ENCODE measurements at places on chromosomes 12 and 14. TPM values are rescaled to one million over a fixed set of nuclear protein-coding genes. Genes with fewer than 3 reads are reported as not detected.

- H3K4me3 ChIP-seq, result no peak overlapping the region
- H3K27ac ChIP-seq, result no peak overlapping the region
- H3K4me1 ChIP-seq, result peaks cover 22% of the 10 kb centered on the region
- H3K36me3 ChIP-seq, result no peaks in the 10 kb centered on the region
- no peaks in the 10 kb centered on the region for H3K27me3 ChIP-seq
Measured at GRCh38 chr14:71165121-71166031, 258.1 kb downstream of the PCNX1 start.

GRCh38 chr12:117350140-117350539, 11.3 kb downstream of the NOS1 start:
- no peaks in the 10 kb centered on the region for H3K36me3 ChIP-seq
- H3K4me1 ChIP-seq, result no peaks in the 10 kb centered on the region
- H3K27me3 ChIP-seq, result peaks cover 4% of the 10 kb centered on the region
- no peak overlapping the region for H3K4me3 ChIP-seq
- DNase-seq, result no peak

GRCh38 chr14:31124197-31124596, 83.4 kb downstream of the HECTD1 start:
- DNase-seq, result peak; percentile 78
- no peaks in the 10 kb centered on the region for H3K27me3 ChIP-seq
- H3K27ac ChIP-seq, result peak overlapping the region; percentile 39
- H3K36me3 ChIP-seq, result peaks cover 38% of the 10 kb centered on the region
- peaks cover 32% of the 10 kb centered on the region for H3K4me1 ChIP-seq
- H3K4me3 ChIP-seq, result peak overlapping the region; percentile 12

DNA sequence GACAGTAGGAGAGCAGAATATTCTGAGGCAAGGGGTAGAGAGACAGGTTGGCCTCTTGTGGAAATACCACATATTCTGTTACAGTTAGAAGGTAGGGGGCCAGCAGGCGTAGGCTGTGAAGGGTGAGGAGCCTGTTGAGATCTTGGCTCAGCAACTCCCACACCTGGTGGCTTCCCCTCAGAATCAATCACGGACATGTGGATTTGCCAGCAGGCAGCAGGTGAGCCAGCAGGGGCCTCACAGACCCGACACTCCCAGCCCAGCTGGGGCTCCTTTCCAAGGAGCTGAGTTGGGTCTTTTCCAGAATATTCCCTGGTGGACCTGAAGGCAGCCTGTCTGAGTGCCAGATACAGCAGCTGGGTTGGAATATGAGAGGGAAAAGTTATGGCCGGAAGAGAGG, 150.0 kb upstream of the CRY1 start:
- no peak for DNase-seq
- no peaks in the 10 kb centered on the region for H3K36me3 ChIP-seq
- H3K4me3 ChIP-seq, result no peak overlapping the region
- H3K4me1 ChIP-seq, result peaks cover 20% of the 10 kb centered on the region
- H3K27ac ChIP-seq, result no peak overlapping the region

DNA sequence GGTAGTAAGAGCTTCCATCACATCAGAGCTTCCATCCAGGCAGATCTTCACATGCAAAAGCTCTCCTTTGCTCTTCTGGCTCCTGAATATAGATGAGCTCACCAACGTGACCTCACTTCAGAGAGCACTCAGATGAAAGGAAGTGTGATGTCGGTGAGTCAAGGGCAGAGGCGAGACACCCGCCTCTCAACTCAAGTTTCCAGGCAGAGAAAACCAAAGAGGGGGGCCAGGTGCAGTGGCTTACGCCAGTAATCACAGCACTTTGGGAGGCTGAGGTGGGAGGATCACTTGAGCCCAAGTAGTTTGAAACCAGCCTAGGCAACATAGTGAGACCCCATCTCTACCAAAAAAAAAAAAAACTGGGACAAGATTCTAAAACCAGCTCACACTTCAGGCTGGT, 126.9 kb downstream of the DUSP6 start:
- H3K36me3 ChIP-seq, result no peaks in the 10 kb centered on the region
- peaks cover 50% of the 10 kb centered on the region for H3K4me1 ChIP-seq
- peak overlapping the region; percentile 30 for H3K4me3 ChIP-seq
- peak overlapping the region; percentile 73 for H3K27ac ChIP-seq

DNA sequence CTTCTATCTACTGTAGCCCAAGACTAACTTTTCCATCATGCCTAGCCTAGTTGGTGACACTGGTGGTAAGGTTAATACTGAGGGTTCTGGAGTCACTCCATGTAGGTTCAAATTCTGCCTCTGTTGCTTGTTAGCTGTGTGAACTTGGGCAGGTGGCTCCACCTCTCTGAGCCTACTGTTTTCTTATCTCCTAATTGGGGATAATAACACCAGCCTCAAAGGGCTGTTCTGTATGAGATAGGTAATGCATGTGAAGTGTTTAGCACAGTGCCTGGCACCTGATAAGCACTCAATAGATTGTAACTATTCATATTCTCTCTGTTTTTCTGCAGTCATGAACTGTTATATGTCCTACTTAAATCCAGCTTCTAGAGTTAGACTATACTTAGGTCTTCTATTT, 17.5 kb upstream of the SPPL3 start:
- DNase-seq, result no peak
- peaks cover 2% of the 10 kb centered on the region for H3K27me3 ChIP-seq
- H3K4me1 ChIP-seq, result no peaks in the 10 kb centered on the region
- no peak overlapping the region for H3K27ac ChIP-seq
- peaks cover 4% of the 10 kb centered on the region for H3K36me3 ChIP-seq

- H3K27me3 ChIP-seq, result no peaks in the 10 kb centered on the region
- H3K27ac ChIP-seq, result no peak overlapping the region
- no peak for DNase-seq
- H3K4me3 ChIP-seq, result no peak overlapping the region
- no peaks in the 10 kb centered on the region for H3K36me3 ChIP-seq
Measured at GRCh38 chr14:101589486-101590015, 28.3 kb downstream of the DIO3 start.

GRCh38 chr12:16346958-16347357, 487 bp upstream of the MGST1 start:
- peak overlapping the region; percentile 5 for H3K4me3 ChIP-seq
- no peaks in the 10 kb centered on the region for H3K4me1 ChIP-seq
- H3K27ac ChIP-seq, result no peak overlapping the region
- H3K27me3 ChIP-seq, result peaks cover 8% of the 10 kb centered on the region
- DNase-seq, result no peak

DNA sequence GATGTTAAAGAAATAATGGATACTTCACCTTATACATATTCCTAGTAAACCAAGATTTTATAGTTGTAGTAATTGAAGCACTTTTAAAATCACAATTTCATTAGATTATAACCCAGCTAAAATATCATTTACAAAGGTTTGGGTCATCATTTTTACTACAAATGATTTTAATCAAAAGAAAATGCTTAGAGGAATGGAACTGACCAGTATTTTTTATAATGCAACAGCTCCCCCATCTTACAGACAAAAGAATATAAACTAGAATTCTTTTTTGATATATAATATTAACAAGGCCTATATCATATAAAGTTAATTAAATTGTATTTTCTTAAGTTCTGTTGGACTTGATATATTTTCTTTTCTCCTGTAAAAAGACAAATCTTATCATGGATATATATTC, 20.4 kb upstream of the LRFN5 start:
- H3K4me3 ChIP-seq, result no peak overlapping the region
- DNase-seq, result no peak
- peaks cover 2% of the 10 kb centered on the region for H3K27me3 ChIP-seq
- no peak overlapping the region for H3K27ac ChIP-seq

DNA sequence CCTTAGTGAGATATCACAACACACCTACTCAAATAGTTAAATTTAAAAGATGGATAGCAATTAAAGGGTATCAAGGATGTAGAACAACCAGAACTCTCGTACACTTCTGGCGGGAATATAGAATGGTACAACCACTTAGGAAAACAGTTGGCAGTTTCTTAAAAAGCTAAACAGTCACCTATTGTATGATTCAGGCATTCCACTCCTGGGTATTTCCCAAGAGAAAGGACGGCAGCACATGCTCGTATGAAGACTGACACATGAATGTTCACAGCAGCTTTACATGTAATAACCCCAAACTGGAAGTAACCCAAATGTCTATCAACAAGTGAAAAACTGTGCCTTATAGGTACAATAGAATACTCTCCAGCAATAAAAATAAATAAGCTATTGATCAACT, 465.2 kb downstream of the VRK1 start:
- no peaks in the 10 kb centered on the region for H3K4me1 ChIP-seq
- H3K36me3 ChIP-seq, result no peaks in the 10 kb centered on the region
- H3K4me3 ChIP-seq, result no peak overlapping the region
- DNase-seq, result no peak
- H3K27ac ChIP-seq, result no peak overlapping the region

Gene SLC38A4
- polyA plus RNA-seq, result not detected

- H3K27ac ChIP-seq, result peak overlapping the region; percentile 96
- peaks cover 30% of the 10 kb centered on the region for H3K4me1 ChIP-seq
- H3K36me3 ChIP-seq, result no peaks in the 10 kb centered on the region
- H3K4me3 ChIP-seq, result peak overlapping the region; percentile 85
- DNase-seq, result peak; percentile 82
Measured at GRCh38 chr14:60331201-60332045, 82.4 kb downstream of the PPM1A start.

All from naive thymus-derived CD8-positive, alpha-beta T cell (primary cell).